ENCODE measurements at places on chromosomes 2 and 18. TPM values are rescaled to one million over a fixed set of nuclear protein-coding genes. Genes with fewer than 3 reads are reported as not detected.
A peak's percentile ranks its signal among the peaks of the same experiment; 100 is the strongest.

DNA sequence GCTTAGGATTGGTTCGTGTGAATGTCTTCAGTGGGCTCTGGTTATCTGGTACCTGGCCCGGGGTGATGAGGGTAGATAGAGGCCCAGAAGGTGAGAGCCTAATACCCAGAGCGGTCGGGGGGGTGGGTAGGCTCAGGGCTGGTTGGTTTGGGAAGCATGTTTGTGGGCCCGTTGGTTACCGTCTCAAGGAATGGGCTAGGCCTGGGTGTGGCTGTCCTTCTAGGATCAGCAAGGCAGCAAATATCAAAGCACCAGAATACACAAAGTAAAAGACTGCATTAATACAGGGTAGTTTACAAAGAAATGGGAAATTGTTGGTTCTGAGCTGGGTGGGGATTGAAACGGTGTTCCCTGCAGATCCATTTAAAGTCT lies 6.0 kb upstream of the IL1R2 start:
- no peak overlapping the region for H3K4me3 ChIP-seq
- DNase-seq, result no peak
- no peaks in the 10 kb centered on the region for H3K36me3 ChIP-seq

DNA sequence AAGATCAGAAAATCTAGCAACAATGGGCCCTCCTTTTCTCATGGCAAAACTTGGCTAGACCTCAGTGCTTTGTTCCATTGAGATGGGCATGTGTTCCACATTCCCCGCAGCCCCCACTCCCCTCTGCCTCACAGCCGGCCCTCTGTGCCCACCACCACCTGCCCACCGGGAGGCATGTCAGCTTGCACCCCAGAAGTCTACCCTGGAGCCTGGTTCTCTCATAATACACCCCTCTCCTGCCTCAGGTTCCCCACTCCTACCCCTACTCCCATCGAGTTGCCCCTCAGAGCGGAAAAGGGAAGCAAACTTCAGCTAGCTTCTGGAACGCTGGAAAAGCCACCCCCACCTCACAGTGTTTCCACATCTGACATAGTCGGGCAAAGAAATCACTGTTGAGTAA lies 219.0 kb downstream of the ANAPC1 start:
- H3K4me3 ChIP-seq, result no peak overlapping the region
- no peaks in the 10 kb centered on the region for H3K36me3 ChIP-seq
- peaks cover 15% of the 10 kb centered on the region for H3K4me1 ChIP-seq
- no peak for DNase-seq

Gene TRIM43
- not detected for total RNA-seq

DNA sequence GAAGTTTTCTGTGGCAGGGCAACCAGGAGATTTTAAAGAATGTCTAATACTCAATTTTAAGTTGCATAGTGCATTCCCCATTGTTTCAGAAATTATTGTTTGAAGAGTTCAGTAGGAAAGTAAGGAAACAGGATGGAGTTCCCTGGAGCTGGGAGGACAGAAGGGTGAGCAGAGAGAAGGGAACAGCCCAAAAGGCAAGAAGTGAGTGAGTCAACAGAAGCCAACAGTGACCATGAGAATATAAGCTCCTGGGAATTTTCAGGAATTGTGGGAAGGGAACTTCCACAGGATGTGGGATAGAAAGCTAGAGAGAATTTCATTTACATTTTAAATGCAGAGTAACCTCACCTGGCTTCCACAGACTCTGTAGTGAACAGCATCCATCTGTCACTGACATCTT lies 268.1 kb upstream of the ATP5MC3 start:
- H3K36me3 ChIP-seq, result no peaks in the 10 kb centered on the region
- H3K4me3 ChIP-seq, result no peak overlapping the region
- H3K27ac ChIP-seq, result no peak overlapping the region
- DNase-seq, result no peak
- H3K27me3 ChIP-seq, result peaks cover 18% of the 10 kb centered on the region

- H3K27me3 ChIP-seq, result no peaks in the 10 kb centered on the region
- no peak overlapping the region for H3K4me3 ChIP-seq
- no peaks in the 10 kb centered on the region for H3K36me3 ChIP-seq
Observed at GRCh38 chr2:20614201-20615067, 36.5 kb downstream of the HS1BP3 start.

DNA sequence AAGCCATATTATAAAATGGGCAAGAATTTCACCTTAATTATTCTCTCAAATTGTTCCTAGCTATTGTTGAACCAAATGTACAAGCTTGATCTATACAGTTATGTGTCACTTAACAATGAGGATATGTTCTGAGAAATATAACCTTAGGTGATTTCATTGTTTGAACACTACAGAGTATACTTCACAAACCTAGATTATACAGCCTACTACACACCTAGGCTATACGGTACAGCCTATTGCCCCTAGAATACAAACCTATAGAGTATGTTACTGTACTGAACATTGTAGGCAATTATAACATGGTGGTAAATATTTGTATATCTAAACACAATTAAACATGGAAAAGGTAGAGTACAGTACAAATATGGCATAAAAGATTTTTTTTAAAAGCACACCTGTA lies 42.9 kb upstream of the MMADHC start:
- peaks cover 5% of the 10 kb centered on the region for H3K27me3 ChIP-seq
- no peak overlapping the region for H3K4me3 ChIP-seq
- H3K27ac ChIP-seq, result no peak overlapping the region
- H3K4me1 ChIP-seq, result no peaks in the 10 kb centered on the region

- no peaks in the 10 kb centered on the region for H3K36me3 ChIP-seq
- H3K27me3 ChIP-seq, result peaks cover 6% of the 10 kb centered on the region
- no peak overlapping the region for H3K27ac ChIP-seq
Observed at GRCh38 chr18:41655074-41655473, 300.0 kb upstream of the PIK3C3 start.

Gene CBLN2
- total RNA-seq, result not detected

DNA sequence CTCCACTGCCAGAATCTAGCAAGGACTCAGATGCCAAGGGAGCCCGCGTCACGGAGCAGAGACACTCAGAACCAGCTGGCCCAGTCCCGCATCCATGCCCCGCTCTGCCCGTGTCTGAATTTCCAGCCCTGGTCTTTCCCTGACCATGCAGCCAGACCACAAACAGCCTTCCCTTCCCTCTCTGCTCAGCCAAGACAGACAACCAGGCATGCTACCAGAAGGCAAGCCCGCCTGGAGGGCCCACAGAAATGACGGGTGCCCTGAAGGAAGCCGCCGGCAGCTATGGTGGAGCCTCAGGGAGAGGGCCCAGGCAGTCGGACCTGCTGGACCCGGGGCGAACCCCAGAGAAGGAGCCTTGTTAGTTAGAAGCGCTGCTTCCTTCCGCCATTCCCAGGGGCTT lies 45.1 kb upstream of the MAL start:
- H3K4me3 ChIP-seq, result no peak overlapping the region
- H3K4me1 ChIP-seq, result no peaks in the 10 kb centered on the region
- DNase-seq, result no peak
- no peaks in the 10 kb centered on the region for H3K36me3 ChIP-seq

- no peaks in the 10 kb centered on the region for H3K27me3 ChIP-seq
- peak overlapping the region; percentile 98 for H3K4me3 ChIP-seq
- H3K27ac ChIP-seq, result peak overlapping the region; percentile 100
- H3K36me3 ChIP-seq, result peaks cover 16% of the 10 kb centered on the region
Observed at GRCh38 chr2:126657148-126657635, 1.2 kb downstream of the GYPC start.

- no peak overlapping the region for H3K27ac ChIP-seq
- H3K36me3 ChIP-seq, result no peaks in the 10 kb centered on the region
- no peaks in the 10 kb centered on the region for H3K4me1 ChIP-seq
- H3K27me3 ChIP-seq, result no peaks in the 10 kb centered on the region
Observed at GRCh38 chr18:72555968-72556367, 11.8 kb upstream of the CBLN2 start.

Gene TFPI
- 0.05 TPM for total RNA-seq

DNA sequence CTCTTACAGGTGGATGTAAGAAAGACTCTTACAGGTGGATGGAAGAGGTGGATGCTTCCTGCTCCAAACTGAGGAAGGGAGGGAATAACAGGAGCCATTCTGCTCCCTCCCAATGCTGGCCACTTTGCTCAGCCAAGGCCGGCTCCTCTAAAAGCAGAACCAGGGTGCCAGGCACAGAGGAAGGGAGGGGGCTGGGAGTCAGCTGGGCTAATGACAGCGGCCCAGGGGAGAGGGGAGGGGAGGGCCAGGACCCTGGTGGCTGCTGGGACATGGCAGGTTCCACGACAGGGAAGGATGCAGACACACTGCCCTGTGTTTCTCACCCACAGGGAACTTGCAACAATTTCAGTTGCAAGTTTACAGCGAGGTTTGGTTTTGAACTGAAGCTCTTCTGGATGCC lies 173.4 kb downstream of the ANAPC1 start:
- H3K27ac ChIP-seq, result no peak overlapping the region
- H3K27me3 ChIP-seq, result peaks cover 42% of the 10 kb centered on the region
- peaks cover 48% of the 10 kb centered on the region for H3K4me1 ChIP-seq
- H3K36me3 ChIP-seq, result no peaks in the 10 kb centered on the region
- no peak for DNase-seq

GRCh38 chr2:29238497-29238896 lies 123.3 kb downstream of the CLIP4 start:
- H3K27me3 ChIP-seq, result peaks cover 22% of the 10 kb centered on the region
- no peak overlapping the region for H3K27ac ChIP-seq
- DNase-seq, result peak; percentile 14
- no peak overlapping the region for H3K4me3 ChIP-seq
- H3K36me3 ChIP-seq, result no peaks in the 10 kb centered on the region
- no peaks in the 10 kb centered on the region for H3K4me1 ChIP-seq

DNA sequence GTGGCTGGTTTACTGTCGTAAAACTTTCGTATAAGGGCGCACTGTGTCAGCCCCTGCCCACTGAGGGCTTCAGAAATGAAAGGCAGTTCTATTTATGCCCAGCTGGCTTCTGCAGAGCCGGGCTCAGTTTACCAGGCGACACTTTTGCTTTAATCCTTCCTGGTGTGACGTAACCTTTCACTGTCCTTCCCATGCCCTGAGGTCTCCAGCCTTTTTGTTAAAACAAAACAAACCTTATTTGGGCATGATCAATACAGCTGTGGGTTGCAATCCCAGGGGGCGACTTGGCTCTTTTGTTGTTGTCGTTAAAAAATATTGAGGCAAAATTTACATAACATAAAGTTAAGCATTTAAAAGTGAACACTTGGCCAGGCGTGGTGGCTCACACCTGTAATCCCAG lies 85.3 kb downstream of the AGAP1 start:
- no peak overlapping the region for H3K4me3 ChIP-seq
- DNase-seq, result no peak
- peaks cover 5% of the 10 kb centered on the region for H3K27me3 ChIP-seq

Measured in activated T-cell treated with anti-CD3 and anti-CD28 coated beads, Interleukin-2, amount 50 U/mL, for 72 hours (primary cell).